ENCODE measurements at places on chromosomes 3 and 15.
A peak's percentile ranks its signal among the peaks of the same experiment; 100 is the strongest.

DNA sequence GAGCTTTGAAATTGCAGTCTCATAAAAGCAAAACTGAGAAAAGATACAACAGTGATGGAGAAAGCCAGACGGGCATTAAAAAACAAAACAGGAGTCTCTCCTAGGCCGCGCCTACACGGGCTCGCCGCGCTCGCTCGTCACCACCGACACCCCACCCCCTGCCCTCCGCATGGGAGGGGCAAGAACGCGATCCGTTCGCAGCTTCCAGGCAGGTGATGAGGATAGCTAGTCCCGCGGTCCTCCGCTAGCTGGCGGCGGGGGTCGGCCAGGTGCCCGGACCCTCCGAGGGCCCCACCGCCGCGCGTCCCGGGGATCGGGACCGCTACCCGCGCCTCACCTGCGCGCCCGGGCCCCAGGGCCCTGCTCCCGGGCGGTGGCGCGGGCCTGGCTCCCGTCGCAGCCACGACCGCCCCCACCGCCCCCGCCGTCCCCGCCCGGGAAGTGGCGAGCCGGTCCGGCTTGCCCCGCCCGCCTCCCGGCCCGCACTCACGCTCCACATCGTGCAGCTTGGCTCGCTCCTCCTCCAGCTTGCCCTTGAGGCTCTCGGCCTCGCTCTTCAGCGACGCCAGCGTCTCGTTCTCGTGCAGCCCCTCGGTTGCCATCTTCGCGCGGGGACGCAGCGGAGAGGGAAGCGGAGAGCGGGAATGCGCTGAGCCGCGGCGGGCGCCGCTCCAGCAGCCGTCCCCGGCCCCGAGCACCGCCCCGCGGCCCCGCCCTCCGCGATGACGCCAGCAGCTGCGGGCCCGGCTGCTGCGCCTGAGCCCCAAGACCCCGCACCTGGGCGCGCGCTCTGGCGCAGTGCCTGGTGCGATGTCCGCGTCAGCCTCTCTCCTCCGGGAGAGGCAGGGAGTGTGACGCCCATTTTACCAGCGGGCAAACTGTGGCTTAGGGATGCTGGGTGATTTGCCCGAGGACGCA, 11.7 kb downstream of the GNB5 start:
- DNase-seq, result peak; percentile 51

- no peak for DNase-seq
Measured at GRCh38 chr3:169865176-169865767, 4.5 kb downstream of the LRRC31 start.

DNA sequence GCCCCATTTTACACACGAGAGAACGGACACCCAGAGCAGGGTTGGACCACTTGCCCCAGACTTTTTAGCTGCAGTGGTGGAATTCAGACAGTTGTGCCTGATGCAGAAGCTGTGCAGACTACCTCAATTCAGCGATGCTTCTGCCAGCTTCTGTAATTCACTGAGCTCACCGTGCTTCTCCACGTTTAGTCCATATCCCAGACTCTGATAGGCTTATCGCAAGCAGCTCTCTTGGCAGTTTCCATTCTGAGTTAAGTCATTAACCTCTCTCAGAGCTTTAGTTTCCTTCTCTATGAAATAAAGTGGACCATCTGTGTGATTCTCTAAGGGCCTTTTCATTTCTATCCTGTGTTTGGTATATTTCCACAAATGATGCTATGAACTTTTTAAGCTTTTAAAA, 37.1 kb downstream of the ABHD17C start:
- no peak for DNase-seq

DNA sequence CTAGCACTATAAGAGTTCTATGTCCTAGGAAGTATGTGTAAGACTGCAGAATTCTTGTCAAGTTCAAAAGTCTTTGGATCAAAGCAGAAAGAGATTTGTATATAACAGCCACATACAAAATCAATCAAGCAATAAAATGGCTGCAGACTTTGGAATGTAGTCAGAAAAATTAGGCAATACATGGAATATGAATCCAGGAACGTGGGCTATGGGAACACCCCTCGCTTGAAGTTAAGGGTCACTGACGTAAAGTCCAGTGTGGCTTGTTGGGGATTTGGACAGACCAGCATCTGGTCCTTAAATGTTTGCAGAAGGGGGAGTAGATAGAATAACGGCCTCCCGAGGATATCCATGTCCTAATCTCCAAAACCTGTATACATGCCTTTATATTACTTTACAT, 178.6 kb downstream of the ADAMTS9 start:
- DNase-seq, result no peak

GRCh38 chr15:51878446-51879386, 49.3 kb downstream of the TMOD3 start:
- DNase-seq, result no peak
